ENCODE measurements at places on chromosomes 16 and 17. TPM values are rescaled to one million over a fixed set of nuclear protein-coding genes. Genes with fewer than 3 reads are reported as not detected.

DCUN1D3 gene
- total RNA-seq: 4.5 TPM

TP53TG3F gene
- total RNA-seq: 0.31 TPM

PRR29 gene
- total RNA-seq: 0.52 TPM

SHMT1 gene
- total RNA-seq: 45.8 TPM

Data from A549 treated with DMSO at 1 μM for 4 hours (cell line).